ENCODE measurements at places on chromosomes 3 and 15. TPM values are rescaled to one million over a fixed set of nuclear protein-coding genes. Genes with fewer than 3 reads are reported as not detected.
A peak's percentile ranks its signal among the peaks of the same experiment; 100 is the strongest.

DNA sequence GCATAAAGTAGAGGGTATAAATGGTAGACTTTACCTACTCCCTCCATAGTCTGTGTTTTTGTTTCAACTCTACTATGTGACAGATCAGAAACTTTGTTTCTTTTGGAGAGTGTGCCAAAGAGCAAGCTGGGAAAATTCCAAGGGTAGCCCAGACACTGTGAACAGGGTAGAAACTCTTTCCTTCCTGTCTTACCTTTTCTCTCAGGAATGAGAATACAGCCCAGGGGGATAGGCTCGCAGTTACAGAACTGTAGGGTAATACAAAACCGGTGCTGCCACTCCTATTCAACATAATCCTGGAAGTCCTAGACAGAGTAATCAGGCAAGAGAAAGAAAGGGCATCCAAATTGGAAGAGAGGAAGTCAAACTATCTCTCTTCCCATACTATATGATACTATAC, 256.3 kb downstream of the CPNE4 start:
- DNase-seq = no peak

- DNase-seq = no peak
Measured at GRCh38 chr15:101568821-101569555, 79.5 kb upstream of the PCSK6 start.

DNA sequence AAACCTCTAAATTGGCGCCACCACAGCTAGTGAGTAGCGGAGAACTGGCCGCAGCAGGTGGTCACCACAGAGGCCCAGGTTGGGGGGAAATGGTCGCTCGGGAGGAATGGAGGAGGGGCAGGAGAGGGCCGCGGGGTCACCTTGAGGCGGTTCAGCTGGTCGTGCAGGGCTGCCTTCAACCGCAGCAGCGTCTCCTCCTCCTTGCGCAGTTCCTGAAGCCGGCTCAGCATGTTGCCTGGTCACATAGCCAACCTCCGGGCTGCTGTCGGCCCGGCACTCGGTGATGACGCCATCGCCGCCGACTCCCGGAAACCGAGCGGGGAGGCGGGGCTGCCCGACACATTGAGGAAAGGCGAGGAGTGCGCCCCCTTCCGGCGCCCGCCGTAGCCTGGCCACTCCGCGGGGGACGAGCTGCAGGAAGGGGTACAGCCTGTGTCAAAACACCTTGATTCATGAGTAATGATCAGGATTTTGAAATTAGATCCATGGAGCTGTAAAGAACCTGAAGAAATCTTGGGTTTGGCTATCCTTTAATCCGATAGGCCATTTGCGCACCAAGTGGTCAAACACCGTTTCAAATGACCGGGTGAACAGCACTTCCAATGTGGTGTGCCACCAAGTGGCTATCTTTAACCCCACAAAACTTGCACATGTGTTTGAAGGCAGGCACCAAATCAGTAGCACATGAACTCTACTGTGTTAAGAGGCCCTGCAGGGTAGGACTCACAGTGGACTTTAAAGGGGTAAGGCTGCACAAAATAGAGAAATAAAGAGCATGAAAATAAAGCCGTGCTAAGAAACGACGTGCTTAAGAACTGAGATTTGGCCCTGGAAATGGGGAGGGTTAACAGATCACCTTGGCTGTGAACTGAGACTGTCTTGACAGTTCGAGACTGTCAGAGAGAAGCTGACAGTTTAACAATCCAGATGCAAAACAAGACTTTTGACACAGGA, at the start of gene SNAPC5:
TSS of gene SNAPC5 (minus strand) at position 261 of the 954 bp plus-strand sequence. CDS start at position 230, 31 bp downstream.
- peak; percentile 96 for DNase-seq

DNA sequence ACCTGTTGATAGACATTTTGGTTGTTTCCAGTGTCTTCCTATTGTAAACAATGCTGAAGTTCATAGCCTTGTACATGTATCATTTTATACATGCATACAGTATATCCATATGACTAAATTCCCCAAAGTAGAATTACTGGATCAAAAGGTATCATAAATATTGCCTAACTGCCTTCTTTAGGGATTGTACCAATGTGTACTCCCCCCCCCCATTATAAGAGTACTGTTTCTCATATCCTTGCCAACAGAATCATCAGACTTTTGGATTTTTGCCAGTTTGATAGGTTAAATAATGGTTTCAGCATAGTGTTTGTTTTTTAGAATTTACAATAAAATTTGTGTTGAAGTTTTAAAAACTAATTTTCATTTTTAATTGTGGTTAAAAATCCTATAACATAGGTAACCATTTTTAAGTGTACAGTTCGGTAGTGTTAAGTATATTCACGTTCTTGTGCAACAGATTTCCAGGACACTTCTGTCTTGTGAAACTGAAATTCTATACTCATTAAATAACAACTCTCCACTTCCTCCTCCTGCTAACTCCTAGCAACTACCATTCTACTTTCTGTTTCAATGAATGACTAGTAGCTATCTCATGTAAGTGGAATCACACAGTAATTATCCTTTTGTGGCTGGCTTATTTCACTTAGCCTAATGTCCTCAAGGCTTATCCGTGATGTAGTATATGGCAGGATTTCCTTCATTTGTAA, 30.8 kb upstream of the MAP3K13 start:
- DNase-seq = peak; percentile 99

GRCh38 chr3:170047133-170047404, 9.3 kb downstream of the GPR160 start:
- no peak for DNase-seq

- no peak for DNase-seq
Measured at GRCh38 chr3:4681301-4681700, 188.2 kb downstream of the ITPR1 start.

The FURIN gene
- 48.7 TPM for total RNA-seq

GRCh38 chr3:104460477-104461406, 906.0 kb upstream of the ALCAM start:
- DNase-seq = no peak

The WDR82 gene
- total RNA-seq = 44.5 TPM

- no peak for DNase-seq
Measured at GRCh38 chr3:8413337-8413926, 88.2 kb upstream of the LMCD1 start.

GRCh38 chr3:71495708-71496472, 87.6 kb downstream of the FOXP1 start:
- peak; percentile 28 for DNase-seq

The IL17RD gene
- 7.9 TPM for total RNA-seq

DNA sequence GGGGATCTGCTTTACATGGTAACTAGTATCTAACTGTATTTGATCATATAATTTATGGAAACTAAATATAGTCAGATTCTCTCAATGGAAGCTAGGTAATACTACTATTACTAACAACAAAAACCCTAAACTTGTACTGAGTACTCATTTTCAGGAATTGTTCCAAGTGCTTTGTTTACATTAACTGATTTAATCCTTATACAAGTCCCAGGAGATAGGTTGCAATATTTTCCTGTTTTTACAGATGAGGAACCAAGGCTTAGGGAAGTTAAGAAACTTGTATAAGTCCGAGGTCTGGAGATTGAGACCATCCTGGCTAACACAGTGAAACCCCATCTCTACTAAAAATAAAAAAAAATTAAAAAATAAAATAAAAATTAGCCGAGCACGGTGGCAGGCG, 7.5 kb upstream of the MTHFS start:
- no peak for DNase-seq

DNA sequence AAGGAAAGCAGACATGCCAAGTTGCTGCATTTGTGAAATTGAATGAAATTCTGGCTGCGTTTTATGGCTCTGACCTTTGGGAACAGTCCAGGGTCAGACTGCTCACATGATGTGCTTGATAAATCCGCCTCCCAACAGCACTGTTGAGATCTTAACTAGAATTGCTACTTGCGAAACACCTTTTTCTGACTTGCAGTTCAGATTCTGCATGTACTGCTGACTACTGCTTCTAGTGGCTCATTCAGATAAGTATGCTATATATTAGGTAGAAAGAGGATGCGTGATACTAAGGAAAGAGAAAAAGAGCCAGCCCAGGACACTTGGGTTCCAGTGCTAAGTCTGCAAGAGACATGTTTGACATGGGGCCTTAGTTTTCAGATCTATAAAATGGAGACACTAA, 129.4 kb downstream of the LPP start:
- DNase-seq = no peak

- no peak for DNase-seq
Measured at GRCh38 chr3:148999806-149000205, 8.5 kb downstream of the GYG1 start.

GRCh38 chr3:71587958-71588357, 4.4 kb upstream of the FOXP1 start:
- DNase-seq = no peak

GRCh38 chr15:86772369-86773059, 692.8 kb downstream of the AGBL1 start:
- no peak for DNase-seq

DNA sequence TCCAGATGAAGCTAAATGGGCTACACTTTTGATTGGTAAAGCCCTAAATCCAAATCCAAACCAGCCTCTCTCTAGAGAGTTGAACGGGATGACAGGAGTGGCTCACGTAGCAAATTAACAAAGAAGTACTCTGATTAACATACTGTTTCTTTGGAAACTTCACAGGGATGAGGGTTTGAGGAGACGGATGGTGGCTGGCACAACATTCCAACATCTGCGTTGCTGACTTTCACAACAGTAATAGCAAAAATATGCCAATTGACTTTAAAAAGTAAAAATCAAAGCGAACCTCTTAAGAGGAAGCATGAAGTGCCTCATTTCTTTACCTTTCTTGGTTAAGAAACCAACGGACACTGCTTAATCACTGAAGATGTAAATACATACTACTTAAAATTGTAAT, 181.4 kb downstream of the TBL1XR1 start:
- DNase-seq = no peak

The KLHL40 gene
- not detected for total RNA-seq

The ATP13A5 gene
- total RNA-seq = not detected

DNA sequence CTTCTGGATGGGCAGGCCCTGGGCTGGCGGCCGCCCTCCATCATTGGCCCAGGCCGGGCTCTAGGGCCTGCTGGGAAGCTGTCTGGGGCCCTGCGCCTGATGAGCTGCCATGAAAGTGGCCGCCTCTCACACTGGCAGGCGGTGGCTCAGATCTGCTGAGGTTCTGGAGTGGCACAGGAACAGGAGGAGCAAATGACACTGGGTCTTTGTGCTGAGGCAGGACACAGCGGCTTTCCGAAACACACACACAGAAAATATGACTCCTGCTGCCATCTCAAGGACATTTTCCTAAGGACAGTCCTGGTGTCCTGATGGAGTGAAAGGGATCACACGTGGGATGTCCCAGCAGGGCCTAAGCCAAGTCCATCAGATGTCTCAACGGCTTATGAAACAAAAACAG, 103.5 kb downstream of the NUP210 start:
- no peak for DNase-seq

- no peak for DNase-seq
Measured at GRCh38 chr15:42018306-42019224, 2.3 kb downstream of the PLA2G4E start.

GRCh38 chr3:171462224-171462623, 2.0 kb upstream of the TNIK start:
- DNase-seq = peak; percentile 67

The RLBP1 gene
- not detected for total RNA-seq

- DNase-seq = no peak
Measured at GRCh38 chr3:182755712-182756111, 37.6 kb upstream of the ATP11B start.

DNA sequence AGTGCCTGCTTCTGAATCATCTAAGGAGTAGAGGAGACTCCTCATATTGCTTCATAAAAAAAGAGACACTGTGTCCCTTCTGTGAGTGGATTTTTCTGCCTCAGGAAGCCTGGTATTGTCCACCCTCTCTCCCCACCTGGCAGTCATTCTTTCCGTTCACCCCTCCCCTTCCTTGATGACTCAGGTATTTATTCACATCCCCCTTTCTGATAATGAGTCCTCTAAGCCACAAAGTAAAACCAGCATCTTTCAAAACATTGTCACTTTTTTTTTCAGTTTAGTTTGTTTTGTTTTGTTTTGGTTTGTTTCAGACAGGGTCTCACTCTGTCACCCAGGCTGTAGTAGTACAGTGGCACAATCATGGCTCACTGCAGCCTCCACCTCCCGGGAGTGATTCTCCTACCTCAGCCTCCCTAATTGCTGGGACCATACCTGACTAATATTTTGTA, 65.2 kb upstream of the UBE2E1 start:
- peak; percentile 72 for DNase-seq

GRCh38 chr3:193008654-193009053, 91.0 kb upstream of the MB21D2 start:
- no peak for DNase-seq

The EDC3 gene
- 46.3 TPM for total RNA-seq

GRCh38 chr3:155318740-155319139, 25.3 kb upstream of the STRIT1 start:
- DNase-seq = no peak

- DNase-seq = no peak
Measured at GRCh38 chr3:182908471-182908870, 71.9 kb downstream of the DCUN1D1 start.

The DNAJC17 gene
- 27.4 TPM for total RNA-seq

DNA sequence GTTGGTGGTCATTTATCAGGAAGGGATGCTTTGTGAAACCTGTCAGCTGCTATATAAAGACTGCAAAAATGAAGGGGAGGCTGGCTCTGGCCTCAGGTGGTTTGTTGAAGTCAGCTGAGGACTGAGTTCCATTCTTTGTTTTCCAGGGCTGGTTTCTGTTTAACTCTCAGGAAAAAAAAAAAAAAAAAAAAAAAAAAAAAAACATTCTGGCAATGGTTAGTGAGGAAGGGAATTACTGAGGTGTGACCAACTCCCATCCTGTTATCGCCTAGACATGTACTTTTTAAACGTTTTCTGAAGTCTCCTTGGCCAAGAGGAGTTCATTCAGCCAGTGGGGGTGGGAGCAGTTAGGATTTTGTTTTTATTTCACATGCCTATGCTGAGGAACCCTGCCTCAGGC, 316.3 kb downstream of the OXSM start:
- no peak for DNase-seq

DNA sequence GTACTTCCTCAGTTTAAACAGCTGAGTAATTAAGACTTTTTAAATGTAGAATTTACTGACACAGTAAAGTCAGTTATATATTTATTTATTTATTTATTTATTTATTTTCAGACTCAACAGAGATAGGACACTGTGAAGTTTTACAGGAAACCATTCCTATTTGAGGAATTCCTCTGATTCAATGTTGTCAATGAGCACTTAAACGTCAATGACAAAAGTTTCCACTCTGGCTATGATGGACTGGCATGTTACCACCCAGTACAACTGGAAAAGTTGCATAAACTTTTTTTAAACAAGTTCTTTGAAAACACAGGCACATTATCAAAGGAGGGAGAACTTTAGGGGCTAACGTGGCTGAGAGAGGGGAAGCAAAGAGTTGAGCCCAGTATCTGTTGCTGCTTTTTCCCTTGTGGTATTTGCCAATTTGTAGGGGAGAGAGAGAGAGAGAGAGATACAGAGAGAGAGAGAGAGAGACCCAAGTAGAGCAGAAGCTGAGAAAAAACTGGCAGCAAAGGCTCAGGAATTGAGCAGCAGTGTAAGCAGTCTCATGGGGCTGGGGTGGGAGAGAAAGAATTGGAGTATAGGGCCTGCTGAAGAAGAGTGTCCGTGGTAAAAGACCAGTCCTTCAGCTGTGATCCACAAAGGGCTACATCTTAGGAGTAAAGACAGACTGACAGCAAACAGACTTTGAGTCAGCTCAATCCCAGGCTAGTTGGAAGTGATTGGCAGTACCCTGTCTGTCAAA, 18.3 kb upstream of the ACTC1 start:
- DNase-seq = no peak

The TERC gene
- total RNA-seq = 7.6 TPM

- no peak for DNase-seq
Measured at GRCh38 chr15:41780266-41780665, 6.0 kb downstream of the MAPKBP1 start.

The LTK gene
- total RNA-seq = 0.11 TPM

- DNase-seq = no peak
Measured at GRCh38 chr15:70519004-70519365, 244.4 kb downstream of the UACA start.

- DNase-seq = peak; percentile 31
Measured at GRCh38 chr3:51391566-51392354, 675 bp downstream of the RBM15B start.

The FAM81A gene
- total RNA-seq = 7.0 TPM
